Inflammatory macrophage treated with lipopolysaccharide for 1 hour (primary cell): ENCODE measurements at places on chromosomes 3 and 15.

DNA sequence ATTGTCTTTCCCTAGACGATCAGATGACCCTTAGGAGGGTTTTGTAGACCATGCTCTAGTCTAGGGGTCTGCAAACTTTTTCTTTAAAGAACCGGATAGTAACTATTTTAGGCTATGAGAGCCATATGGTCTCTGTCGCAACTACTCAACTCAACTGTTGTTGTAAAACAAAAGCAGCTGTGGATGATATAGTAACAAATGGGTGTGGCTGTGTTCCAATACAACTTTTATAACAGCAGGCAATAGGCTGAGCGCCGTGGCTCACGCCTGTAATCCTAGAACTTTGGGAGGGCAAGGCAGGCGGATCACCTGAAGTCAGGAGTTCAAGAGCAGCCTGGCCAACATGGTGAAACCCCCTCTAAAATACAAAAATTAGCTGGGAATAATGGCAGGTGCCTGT, 6.1 kb upstream of the CMTM6 start:
- DNase-seq, result no peak

DNA sequence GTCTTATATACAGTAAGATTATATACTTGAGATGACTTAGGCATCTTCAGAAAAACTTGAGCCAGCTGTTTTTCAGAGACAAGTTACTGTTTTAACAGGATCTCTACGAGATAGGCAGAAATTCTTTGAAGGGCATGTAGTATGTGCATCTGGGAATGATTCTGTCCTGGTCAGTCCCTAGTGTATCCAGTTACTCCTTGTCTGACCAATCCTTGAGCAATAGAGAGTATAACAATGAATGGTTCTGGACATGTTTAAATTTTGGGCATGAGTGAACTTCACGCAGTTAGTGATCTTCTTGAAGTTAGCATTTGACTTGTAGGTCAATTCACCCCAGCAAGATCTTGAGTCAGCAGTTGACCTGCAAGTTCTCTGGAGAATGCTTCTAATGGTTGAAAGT, 24.7 kb upstream of the HHLA2 start:
- no peak for DNase-seq

GRCh38 chr15:94610069-94610468, 378.7 kb downstream of the MCTP2 start:
- no peak for DNase-seq

DNA sequence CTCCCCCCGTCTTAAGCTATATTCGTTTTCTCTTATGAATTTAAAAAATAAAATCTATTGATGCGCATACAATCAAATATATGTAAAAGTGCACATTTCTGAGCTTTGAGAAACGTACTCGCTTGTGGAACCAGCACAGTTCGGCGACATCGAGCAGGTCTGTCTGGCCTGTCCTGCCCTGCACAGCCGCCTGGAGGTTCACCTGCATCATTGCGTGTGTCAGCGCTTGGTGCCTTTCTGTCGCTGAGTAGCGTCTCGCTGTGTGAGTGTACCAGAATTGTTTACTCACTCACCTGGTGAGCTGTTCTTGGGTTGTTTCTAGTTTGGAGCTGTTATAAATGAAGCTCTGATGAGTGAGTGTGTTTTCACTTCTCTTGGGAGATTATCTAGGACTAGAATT, 104.0 kb downstream of the VGLL4 start:
- DNase-seq, result no peak

GRCh38 chr3:100902572-100902971, 90.6 kb downstream of the ABI3BP start:
- DNase-seq, result no peak

DNA sequence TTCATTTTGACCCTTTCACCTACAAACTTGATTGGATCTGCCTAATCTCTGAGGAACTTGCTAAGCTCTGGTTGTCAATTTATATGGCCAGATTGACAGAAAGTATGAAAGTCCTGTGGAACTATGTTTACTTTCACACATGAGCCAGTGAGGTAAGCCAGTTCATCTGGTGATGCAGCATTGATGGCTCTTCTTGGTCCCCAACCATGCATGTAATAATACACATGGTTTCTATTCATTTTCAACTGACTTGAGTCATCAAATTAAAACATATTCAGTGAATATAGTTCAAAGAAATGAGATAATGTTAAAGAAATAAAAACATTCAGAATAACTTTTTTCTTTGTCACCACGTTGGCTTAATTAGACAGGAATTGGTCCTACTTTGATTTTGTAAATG, 336.1 kb upstream of the THBS1 start:
- DNase-seq, result no peak

DNA sequence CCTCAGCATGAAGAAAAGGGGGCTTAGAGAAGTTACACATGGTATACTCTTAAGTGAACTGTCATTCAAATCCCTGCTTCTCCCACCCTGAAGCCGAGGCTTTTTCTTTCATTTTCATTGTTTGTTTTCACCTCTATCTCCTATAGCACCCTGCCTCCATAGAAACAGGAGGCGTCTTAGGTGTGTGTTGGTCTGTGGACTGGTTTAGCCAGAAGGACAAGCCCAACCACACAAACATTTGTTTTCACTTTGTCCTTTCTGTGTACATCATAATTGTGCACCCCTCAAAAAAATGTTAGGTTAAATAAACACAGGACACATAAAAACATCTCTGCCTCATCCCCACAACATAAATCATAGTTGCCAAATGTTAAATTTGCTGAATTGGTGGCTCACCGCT, 73.3 kb upstream of the UBE2E2 start:
- no peak for DNase-seq

GRCh38 chr3:29764041-29764440, 483.2 kb downstream of the RBMS3 start:
- no peak for DNase-seq

DNA sequence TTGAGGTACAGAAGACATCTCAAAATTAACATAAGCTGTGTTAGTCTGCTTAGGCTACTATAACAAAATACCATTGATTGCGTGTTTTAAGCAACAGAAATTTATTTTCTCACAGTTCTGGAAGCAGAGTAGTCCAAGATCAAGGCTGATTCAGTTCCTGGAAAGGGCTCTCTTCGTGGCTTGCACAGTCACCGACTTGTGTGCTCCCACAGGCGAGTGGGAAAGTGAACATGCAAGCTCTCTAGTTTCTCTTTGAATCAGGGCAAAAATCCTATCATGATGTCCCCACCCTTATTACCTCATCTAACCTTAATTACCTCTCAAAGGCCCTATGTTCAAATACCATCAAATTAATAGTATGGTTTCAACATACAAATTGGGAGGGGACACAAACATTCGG, 505.9 kb downstream of the ZIC1 start:
- DNase-seq, result no peak

GRCh38 chr3:163952499-163952898, 1125.8 kb downstream of the SI start:
- DNase-seq, result no peak

- no peak for DNase-seq
Measured at GRCh38 chr15:61186905-61187741, 42.0 kb downstream of the RORA start.

- no peak for DNase-seq
Measured at GRCh38 chr3:127629467-127630403, 750 bp downstream of the PODXL2 start.
